ENCODE measurements at places on chromosomes 3 and 15.

- no peak for DNase-seq
These were observed 63.8 kb downstream of the CASR start for GRCh38 chr3:122247087-122247824.

DNA sequence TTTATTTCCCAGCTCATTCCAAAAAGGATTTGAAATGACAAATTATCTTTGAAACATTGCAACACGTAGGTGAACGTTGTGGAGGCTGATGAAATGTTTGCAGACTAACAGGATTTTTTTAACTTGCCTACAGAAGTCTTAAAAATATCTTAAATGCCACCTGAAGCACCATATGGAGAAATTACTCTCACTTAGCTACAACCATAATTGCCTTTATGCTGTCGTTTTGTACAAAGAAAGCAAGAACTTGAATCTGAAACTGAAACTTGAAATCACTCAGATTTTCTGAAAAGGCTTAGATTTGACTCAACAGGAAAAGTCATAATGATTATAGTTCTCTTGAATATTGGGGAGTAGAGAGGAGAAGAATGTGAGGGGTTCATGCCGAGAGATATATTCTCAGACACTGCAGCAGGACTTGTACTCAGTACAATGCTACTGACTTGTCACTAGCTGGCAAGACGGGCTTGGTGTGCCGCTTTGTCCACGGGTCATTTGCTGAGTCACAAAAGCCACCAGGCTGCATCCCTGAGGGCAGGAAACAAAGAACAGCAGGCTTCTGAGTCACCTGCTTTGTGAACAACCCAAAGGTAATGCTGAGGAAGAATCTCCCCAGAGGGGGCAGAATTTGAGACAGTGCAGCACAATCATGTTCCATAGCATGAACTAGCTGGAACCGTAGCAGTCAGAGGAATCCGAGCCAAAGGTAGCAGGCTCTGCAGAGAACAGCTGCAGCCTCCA is 7.1 kb upstream of the FMN1 start:
- peak; percentile 85 for DNase-seq

DNA sequence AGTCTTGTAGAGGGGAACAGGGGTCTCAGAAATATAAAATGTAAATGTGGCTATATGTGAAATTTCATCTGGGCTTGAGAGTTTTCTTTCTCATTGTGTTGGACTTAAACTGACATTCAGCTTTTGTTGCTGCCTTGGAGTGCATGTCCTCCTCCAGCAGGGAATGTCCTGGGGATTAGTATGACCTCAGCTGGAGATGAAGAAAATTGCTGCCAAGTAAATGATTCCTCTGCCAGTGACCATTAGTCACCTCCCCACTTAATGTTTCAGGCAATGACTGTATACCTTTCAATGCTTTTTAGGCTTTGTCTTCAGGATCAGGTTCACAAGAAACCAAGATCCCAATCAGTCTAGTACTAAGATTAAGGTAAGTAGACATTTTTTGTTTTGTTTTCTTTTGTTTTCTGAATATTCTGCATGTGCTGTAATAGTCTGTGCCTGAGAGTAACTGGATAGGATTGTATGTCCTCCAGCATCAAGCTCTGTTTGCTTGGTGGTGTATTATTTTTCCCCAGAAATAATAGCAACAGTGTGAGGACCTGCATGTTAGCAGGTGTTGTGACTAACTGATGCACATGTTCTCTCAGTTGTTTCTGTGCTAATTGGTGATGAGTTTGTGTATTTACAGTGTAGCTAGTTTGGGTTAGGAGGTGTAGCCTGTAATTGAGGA is 18.1 kb upstream of the SLC22A13 start:
- no peak for DNase-seq

DNA sequence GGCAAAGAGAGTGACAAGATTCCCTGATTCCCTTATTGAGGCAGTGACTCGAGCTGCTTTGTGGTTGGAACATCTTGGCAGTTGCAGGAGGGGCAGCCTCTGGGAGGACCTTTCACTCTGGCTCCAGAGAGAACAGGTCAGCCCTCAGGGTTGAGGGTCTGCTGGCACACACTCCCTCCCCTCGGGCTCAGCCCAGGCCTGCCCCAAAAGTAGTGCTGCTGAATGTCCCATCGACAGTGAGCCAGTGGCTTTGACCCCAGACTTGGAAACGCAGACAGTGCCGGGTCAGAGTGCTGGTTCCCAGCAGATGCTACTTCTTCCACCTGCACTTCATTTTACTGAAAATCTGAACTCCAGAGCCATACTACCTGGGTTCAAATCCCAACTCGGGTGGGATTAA is 25.6 kb upstream of the ATP2B2 start:
- no peak for DNase-seq

DNA sequence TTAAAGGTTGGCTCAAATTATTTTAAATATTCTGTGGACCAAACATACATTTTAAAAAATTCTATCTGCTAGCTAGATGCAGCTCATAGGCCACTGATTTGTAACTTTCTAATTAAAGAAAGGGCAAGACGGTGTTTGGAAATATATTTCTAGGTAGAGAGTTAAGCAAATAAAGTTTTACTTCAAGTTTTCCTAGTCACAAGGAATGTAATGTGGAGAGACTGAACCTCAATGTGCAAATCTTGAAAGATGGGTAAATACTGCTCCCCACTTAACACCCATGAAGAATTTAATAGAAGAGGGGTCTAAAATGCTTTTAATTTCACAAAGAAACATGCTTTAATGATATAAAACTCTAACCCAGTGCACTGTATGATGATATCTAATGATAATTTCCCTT is 175.2 kb downstream of the TIGIT start:
- no peak for DNase-seq

GRCh38 chr3:48897460-48898376 is 964 bp downstream of the SLC25A20 start:
- DNase-seq, result peak; percentile 63

GRCh38 chr15:74040109-74040850 is 42.1 kb downstream of the GOLGA6A start:
- DNase-seq, result no peak

DNA sequence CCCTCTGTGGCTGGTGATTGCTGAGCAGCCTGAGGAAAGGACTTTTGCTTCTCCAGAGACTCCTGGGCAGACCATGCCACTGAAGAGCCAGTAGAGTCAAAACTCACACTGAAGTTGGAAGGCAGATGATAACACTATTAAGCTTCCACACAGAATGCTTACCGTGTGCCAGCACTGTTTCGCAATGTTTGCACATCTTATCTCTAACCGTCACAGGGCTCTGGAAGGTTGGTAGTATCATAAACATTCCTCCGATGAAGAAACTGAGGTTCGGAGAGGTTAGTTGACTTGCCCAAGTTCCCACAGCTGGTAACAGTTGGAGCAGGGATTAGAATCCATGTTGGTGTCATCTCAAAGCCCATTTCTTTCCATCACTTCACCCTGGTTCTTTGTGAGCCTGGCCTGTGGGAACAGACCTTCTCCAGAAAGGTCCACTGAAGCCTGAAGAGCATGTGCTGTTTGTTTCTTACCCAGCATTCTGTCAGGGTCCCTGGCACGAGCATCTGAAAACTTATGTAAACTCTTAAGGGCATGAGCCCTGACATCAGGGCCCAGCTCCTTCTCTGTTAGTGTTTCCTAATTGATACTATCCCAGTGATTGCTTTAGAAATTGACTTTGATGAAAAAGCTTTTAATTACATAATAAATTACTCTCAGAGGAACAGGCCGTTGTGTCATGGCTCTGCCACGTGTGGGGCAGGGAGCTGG is 77.0 kb upstream of the PRR23C start:
- DNase-seq, result no peak

GRCh38 chr15:25136119-25136518 is 181.3 kb downstream of the SNRPN start:
- DNase-seq, result no peak

DNA sequence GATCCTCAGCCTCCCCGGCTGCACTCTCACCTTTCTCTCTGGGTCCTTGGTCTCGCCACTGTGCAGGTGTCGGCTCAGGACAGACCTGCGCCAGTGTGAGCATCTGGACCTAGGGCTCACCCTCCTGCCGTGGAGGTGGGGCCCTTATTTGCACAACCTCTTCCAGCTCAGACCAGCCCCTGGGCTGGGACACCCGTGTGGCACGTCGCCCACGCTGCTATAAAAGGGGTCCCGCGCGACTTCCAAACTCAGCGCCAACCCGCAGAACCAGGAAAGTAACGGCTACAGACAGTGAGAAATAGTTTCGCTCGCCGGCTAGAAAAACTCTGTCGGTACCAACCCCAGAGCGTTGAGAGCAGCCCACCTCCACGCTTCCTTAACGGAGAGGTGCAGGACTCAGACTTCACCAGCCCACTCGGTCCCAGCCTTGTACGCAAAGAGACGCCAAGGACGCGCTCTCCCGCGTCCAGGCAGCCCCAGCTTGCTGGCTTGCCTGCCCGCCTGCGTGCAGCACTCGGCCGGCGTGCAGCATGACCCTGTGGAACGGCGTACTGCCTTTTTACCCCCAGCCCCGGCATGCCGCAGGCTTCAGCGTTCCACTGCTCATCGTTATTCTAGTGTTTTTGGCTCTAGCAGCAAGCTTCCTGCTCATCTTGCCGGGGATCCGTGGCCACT is at the start of the genes DUOX2 and DUOXA2:
Gene DUOX2 (minus strand): TSS at position 97 of the 675 bp plus-strand sequence. CDS start 761 bp downstream, outside the sequence.
Gene DUOXA2 (plus strand): TSS at position 251 of the 675 bp plus-strand sequence. CDS start 280 bp downstream, at position 531.
- DNase-seq, result no peak

DNA sequence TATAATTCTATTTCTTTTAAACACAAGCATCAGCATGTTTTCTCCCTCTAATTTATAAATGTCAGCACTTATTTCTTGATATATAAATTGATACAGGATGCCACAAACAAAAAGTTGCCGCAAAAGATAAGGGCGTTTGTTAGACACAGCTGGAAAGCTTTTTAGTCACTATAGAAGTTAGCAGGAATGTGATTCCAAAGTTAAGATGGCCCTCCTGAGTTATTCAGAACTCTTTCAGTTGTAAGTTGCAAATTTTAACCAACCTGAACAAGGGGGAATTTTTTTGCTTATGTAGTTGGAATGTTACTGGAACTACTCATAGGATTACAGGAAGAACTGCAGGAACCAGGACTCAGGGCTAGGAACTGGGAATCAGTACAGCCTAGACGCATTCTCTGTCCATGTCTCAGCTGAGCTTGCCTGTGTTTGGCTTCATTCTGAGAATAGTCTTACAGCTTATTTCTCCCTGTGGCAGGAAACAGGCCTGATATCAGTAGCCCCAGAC is 166.3 kb downstream of the VGLL4 start:
- DNase-seq, result no peak

- no peak for DNase-seq
These were observed 36.7 kb downstream of the PTPN9 start for GRCh38 chr15:75542386-75542797.

DNA sequence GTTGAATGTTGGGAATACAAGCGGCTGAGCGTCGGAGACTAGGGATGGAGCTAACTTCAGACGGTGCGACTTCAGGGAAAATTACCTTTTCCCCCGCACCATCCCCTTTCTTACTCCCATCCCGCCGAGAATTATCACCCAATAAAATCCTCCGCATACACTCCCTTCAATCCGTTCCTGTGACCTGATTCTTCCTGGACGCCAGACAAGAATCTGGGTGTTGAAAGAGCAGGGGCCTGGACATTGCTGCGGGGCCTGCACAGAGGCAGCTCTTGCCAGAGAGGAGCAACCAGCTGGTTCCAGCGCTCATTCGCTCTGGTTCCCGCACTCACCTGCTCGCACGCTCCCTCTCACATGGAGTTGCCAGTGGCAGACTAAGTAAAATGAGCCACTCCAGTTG is 241.9 kb downstream of the ALCAM start:
- no peak for DNase-seq

DNA sequence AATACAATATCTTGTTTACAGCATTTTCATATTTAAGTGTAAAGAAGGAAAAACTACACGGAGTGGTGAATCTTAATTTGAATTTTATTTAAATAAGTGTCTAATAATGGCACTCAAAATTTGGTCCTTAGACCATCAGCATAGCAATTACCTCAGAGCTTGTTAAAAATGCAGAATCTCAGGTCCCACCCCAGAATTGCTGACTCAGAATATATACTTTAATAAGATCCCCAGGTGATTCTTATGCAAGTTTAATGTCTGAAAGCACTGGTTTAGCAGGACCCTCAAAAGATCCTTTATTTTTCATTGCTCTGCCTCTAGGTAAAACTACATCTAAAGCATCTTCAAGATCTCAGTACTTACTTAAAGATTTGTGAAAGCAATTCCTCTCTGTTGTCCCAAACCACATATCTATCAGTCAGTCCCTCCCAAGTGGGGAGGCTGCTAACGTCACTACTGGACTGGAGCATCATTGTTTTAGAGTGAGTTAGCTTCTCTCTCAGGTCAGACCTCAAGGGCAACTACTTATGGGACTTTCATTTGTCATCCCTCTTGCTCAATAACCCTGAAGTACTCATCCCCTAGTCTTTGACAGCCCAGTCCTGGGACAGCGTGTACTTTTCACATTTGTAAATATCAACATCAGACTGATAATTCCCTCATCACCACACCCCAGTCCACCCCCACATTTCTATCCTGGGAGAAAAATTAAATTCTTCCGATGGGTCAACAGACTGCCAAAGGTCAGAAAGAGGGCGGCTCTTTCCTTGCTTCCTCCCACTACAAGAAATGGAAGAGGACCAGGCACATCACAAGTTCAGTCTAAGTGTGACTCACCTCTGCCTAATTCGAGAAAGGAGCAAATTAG is 76.7 kb downstream of the CBLB start:
- DNase-seq, result no peak

DNA sequence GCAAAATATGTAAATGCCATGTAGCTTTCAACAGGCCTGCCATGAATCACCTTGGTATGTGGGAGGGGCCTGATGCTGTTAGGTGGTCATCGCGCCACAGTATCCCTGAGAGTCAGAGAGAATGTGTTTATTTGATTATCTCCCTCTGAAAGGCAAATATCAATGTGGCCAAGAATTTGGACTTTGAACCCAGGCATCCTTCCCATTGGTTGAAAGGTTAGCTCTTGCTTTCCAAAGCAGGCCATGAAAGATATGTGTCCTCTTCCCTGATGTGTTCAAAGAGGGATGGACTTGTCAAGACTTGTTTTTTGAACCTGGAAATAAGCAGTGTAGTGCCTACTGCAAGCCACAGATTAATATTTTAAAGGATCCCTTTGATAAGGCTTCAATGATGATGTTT is 36.7 kb downstream of the SRP14 start:
- DNase-seq, result no peak

DNA sequence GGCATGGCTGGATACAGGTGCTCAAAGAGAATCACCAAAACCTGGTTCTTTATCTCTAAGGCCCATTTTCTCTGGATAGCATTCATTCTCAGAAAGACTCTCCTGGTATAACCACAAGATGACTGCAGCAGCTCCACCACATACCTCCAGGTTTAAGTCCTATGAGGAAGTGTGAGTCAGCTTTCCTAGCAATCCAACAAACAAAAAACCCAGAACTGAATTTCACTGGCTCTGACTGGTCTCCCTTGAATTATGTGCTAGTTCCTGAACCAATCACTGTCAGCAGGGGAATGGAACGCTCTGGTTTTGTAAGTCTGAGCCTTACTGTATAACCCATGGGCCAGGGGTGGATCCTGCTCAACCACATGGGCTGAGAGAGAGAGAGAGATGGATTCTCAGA is 27.2 kb downstream of the MRPL46 start:
- no peak for DNase-seq

GRCh38 chr3:69568951-69569350 is 170.3 kb upstream of the MITF start:
- no peak for DNase-seq

GRCh38 chr3:117398141-117398899 is 688.7 kb downstream of the TUSC7 start:
- no peak for DNase-seq

Measured in activated effector memory CD4-positive, alpha-beta T cell treated with anti-CD3 and anti-CD28 coated beads, Interleukin-2, amount 50 U/mL, for 16 hours (primary cell).